ENCODE measurements at places on chromosomes 1 and 21.
A peak's percentile ranks its signal among the peaks of the same experiment; 100 is the strongest.

- DNase-seq, result no peak
Observed at GRCh38 chr1:37420456-37420855, 53.9 kb upstream of the ZC3H12A start.

GRCh38 chr1:247386687-247387086 is 29.3 kb upstream of the NLRP3 start:
- no peak for DNase-seq

- no peak for DNase-seq
Observed at GRCh38 chr1:204940591-204940990, 69.9 kb downstream of the NFASC start.

DNA sequence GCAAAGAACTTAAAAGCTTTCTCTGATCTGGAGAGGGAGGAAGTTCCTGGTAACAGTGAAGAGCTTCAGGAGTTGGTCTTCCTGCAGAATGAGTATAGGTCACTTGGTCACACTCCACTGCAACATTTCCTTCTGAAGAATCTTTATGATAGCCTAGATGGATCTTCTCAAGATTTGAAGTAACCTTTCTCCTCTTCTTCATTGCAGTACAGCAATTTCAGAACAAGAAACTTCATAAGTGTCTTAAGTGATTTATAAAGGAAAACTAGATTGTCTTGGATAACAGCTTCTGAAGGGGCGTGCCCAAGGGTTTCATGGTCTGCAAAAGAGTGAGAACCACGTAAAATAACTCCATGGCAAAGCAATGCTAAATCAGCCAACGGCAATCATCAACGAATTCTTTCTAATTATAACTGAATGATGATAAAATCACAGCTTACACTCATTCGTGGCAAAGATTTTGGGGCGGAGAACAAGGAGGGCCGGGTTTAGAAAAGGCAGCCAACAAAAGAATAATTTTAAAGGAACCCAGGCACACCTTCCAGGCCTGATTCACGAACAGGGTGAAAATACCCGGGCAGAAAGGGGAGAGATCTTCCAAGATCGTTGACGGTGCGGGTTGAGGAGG is 53.9 kb upstream of the ASPM start:
- no peak for DNase-seq

GRCh38 chr1:188270497-188270896 is 1441.7 kb downstream of the PLA2G4A start:
- no peak for DNase-seq

GRCh38 chr1:39754906-39755504 is 16.1 kb downstream of the OXCT2 start:
- DNase-seq, result no peak

GRCh38 chr1:8702850-8703810 is 114.3 kb downstream of the RERE start:
- DNase-seq, result peak; percentile 94

GRCh38 chr1:246579818-246580217 is 13.6 kb downstream of the CNST start:
- DNase-seq, result no peak

GRCh38 chr21:17688912-17689874 is 76.5 kb upstream of the BTG3 start:
- peak; percentile 37 for DNase-seq

DNA sequence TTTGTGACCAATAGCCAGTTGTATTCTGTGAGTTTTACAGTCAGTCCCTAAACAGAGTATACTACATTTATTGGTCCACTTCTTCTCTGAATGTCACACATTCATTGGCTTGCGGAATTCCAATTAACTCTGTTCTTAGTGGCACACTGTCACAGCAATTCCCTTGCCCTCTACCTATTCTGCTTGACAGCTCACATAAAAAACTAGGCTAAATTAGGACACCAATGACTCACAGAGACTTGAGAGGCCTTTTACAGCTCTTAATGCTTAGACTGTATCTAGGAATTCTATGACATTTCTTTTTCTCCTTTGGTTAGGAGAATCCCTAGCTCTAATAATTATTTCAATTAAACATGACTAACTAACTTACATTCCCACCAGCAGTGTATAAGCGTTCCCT is 104.1 kb downstream of the NEGR1 start:
- no peak for DNase-seq

GRCh38 chr1:112982853-112983536 is 27.0 kb upstream of the SLC16A1 start:
- no peak for DNase-seq

DNA sequence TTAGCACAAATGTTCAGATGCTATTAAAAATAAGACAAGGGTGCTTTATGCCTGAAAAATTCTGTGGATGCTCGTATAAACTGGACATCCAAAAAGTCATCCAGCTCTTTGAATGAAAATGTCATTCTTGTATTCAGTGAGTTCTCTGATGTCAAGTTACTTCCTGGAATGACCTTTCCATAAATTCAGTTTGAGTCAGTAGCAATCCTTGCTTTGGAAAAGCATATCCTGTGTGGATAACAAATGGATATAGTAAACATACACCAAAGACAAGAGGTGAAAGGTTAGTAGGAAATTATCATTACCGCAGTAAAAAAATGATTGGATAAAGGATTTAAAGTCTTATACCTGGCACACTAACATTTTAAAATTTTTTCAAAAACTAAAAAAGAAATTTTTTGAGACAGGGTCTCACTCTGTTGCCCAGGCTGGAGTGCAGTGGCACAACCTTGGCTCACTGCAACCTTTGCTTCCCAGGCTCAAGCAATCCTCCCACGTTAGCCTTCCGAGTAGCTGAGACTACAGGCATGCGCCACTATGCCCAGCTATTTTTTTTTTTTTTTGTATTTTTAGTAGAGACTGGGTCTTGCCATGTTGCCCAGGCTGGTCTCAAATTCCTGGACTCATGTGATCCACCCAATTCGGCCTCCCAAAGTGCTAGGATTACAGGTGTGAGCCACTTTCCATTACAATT is 10.8 kb upstream of the LAMC1 start:
- DNase-seq, result no peak

DNA sequence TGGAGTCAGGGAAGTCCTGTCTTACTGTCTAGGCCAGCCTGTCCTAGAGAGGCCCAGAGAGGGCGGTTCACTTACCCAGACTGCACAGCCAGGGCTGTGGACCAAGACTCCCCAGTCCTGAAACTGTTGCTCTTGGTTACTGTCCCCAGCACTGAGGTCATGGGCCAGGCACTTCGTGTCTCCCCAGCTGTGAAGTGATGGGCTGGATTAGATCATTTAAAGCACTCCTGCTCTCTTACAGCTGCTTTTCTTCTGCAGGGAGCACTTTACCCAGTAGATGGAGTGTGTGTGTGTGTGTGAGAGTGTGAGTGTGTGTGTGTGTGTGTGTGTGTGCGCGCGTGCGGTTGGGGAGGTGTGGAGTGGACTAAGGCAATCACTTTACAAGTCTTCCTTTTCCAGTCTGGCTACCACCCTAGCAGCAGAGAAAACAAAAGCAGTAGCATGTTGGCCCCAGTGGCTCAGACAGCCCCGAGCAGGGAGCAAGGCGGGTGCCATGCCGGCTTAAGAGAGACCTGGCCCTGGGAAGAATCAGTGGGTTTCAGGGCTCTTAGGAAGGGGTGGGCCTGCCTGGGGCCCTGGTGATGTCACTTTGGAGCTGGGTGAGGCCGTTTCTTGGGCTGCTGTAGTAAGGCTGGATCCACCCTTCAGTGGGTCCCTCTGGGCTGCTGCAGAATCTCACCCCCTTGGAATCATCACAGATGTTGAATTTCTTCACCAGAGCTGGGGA is 2.4 kb downstream of the SPSB1 start:
- peak; percentile 30 for DNase-seq

GRCh38 chr1:25677193-25677773 is 60.7 kb downstream of the MAN1C1 start:
- DNase-seq, result no peak

DNA sequence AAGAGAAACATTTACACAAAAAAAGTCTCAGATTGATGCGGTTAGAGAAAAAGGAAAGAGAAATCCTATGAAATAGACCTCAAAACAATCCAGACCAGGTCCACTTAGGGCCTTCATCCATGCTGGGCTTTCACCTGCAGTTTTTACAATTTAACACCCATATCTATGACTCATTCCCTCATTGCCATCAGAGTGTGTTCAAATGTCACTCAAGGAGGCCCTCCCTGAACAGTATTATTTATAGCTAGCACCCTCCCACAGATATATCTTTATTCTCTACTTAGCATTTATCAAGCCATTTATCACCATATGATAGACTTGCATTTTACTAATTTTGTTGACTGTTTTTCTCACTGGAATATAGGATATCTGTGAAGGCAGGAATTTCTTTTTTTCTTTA is 824 bp upstream of the KRTAP21-3 start:
- no peak for DNase-seq

DNA sequence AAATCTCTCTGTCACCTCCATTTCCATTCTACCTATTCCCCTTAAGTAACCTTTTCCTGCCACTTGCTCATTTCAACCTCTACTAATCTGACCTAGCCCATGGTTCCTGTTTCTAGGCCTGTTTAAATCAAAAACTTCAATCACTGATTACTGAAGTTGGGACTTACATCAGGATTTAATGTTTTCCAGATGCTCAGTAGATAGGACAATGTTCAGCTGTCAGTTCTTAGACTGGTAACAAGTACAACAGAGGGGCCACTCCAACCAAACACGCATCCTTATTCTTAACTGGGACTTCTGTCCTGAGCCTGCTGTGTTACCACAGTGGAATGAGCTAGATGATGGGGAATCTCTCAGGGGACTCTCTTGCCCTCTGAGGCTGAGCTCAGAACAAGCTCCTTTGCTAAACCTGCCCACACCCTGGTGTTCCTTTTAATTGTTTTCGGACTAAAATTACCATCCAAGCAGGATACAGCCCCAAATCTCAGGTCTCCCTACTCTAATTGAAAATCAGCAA is 974.6 kb downstream of the TTLL7 start:
- DNase-seq, result no peak

GRCh38 chr1:12404918-12405317 is 175.1 kb downstream of the VPS13D start:
- peak; percentile 17 for DNase-seq

DNA sequence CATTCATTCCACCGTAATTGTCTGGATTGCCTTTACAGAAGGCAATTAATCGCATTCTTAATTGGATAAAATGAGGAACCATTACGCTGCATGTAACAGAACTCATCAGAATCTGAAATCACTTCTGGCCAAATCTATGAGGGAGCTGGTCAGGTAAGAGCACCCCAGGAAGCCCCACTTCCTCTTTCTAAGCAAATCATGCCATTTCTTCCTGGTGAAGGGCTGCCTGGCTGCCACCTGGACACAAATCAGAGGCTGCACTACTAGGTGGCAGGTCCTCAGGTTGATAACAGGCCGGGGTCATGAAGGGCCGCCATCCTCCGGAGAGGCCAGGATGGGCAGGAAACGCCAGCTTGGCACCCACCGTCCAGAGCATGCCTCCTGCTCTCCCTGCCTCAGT is 73.7 kb downstream of the CAPZB start:
- no peak for DNase-seq

GRCh38 chr1:30713311-30713710 is 10.1 kb downstream of the MATN1 start:
- DNase-seq, result no peak

GRCh38 chr1:2109581-2110021 is 59.4 kb downstream of the PRKCZ start:
- DNase-seq, result no peak

DNA sequence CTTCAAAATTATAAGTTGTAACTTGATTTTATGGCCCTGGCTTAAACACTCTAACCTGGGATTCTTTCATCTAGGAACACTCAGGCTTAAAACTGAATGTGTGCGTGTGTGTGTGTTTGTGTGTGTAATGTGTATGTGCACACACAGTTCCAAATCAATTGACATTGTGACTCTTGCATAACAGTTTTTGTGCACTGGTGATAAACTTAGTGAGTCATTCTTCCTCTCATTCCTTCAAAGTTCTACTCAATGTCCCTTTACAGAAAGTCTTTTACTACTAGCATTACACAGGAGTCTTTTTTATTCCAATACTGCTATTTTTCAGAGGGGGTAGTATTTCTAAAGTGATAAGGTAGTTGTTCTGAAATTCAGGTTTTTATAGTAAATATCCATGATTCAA is 943.6 kb downstream of the KCNT2 start:
- no peak for DNase-seq

- peak; percentile 76 for DNase-seq
Observed at GRCh38 chr1:8174807-8175206, 143.1 kb upstream of the SLC45A1 start.

GRCh38 chr1:109877317-109877771 is 33.3 kb upstream of the CSF1 start:
- peak; percentile 66 for DNase-seq

GRCh38 chr1:167663002-167663772 is 33.2 kb downstream of the RCSD1 start:
- no peak for DNase-seq

DNA sequence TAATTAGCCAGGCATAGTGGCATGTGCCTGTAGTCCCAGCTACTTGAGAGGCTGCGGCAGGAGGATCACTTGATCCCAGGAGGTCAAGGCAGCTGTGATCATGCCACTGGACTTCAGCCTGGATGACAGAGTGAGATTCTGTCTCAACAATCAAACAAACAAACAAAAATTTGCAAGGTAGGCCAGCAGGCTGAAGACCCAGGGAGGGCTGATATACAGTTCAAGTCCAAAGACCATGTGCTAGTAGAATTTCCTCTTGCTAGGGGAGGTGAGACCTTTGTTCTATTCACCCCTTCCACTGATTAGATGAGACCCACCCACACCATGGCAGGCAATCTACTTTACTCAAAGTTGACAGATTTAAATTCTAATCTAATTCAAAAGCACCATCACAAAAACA is 31.2 kb upstream of the CNN3 start:
- no peak for DNase-seq

DNA sequence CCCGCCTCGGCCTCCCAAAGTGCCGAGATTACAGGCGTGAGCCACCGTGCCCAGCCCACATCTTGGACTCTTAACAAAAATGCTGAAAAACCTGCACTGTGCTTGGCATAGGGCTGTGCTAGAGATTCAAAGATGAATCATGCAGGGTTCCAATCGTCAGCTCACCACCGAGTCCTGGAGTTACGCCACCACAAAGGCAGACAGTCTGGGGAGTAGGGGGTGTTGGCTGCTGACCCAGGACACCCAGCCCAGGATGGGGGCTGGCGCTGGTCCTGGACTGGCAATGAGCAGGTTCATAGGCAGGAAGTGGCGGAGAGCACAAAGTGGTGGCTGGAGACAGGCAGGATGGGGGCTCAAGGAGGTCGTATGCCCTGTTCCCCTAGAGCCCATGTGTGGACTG is 16.0 kb downstream of the PSRC1 start:
- no peak for DNase-seq

DNA sequence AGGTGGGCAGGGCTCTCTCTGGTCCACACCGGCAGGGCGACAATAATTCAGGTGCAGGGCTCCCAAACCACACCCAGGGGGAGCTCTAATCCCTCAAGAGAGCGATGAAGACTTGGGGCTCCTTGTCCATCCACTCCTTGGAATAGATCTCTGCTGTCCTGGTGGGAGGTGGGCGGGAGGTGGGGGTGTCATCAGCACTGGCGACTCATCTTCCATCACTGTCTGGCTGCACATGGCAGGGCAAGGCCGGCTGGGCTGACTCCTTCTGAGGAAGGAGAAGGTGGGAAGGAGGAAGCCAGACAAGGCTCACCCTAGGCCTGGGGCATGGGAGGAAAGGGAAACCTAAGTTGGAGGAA is 29.3 kb downstream of the TNNT2 start:
- peak; percentile 39 for DNase-seq

GRCh38 chr1:31366796-31367195 is 6.1 kb downstream of the FABP3 start:
- no peak for DNase-seq

All from body of pancreas (tissue), 4 donors.